ENCODE measurements at places on chromosomes 7 and 10.

DNA sequence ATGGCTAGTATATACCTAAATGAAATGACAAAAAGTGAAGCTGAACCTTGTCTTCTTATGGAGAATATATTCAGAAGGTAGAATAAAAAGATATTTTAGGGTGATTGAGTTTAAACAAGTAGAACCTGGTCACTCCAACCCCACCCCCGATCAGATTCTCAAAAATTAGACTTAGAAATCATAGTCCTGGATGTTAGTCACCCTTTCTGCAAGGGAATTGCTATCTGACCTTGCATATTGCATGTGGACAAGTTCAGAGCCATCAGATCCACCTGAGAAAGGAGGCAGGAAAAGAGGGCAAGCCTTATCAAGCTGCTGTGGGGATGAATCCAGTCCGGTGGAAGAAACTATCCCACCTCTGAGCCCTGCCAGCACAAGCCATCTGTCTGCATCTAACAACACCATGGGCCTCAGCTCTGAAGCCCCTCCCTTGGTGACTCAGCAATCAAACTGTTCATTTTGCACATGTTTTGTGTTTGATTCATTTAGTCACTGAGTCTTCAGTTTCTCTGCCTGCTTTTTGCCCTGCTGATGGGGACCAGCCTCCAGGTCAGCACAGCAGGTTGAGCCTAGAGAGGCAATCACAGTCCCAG is 727.3 kb downstream of the AUTS2 start:
- DNase-seq: no peak

GRCh38 chr7:35760143-35760745 is 40.6 kb upstream of the SEPTIN7 start:
- DNase-seq: no peak

- DNase-seq: no peak
These were observed 117.4 kb upstream of the PFKP start for GRCh38 chr10:2949948-2950354.

DNA sequence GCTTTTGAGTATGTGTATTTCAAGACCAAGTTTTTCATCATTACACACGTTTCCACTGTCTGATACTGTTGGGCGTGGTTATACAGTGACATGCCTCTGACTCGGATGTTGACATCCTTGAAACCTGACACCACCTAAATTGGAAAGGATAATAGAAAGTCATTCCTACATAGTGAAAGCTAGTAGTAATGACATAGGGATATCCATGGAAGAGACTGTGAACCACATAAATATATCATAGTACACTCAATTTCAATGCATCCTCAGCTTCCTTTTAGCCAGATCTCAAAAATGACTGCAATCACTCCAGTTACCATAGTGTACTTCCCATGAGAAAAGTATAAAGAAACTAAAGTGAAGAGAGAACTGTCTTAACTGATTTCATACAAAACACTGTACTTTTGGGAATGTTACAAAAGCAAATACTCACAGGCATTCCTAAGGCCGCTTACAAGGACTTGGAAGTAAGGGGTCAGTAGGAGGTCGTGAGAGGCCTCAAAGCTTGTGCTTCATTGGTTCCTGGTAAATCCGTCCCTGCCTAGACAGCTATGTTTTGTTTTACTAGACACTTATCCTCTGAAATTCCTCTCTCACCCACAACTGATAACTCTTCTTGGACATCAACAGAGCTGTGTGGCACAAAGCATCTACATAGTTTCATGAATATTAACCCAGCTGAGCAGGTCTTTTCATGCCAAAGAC is 71.8 kb upstream of the VWDE start:
- DNase-seq: no peak

DNA sequence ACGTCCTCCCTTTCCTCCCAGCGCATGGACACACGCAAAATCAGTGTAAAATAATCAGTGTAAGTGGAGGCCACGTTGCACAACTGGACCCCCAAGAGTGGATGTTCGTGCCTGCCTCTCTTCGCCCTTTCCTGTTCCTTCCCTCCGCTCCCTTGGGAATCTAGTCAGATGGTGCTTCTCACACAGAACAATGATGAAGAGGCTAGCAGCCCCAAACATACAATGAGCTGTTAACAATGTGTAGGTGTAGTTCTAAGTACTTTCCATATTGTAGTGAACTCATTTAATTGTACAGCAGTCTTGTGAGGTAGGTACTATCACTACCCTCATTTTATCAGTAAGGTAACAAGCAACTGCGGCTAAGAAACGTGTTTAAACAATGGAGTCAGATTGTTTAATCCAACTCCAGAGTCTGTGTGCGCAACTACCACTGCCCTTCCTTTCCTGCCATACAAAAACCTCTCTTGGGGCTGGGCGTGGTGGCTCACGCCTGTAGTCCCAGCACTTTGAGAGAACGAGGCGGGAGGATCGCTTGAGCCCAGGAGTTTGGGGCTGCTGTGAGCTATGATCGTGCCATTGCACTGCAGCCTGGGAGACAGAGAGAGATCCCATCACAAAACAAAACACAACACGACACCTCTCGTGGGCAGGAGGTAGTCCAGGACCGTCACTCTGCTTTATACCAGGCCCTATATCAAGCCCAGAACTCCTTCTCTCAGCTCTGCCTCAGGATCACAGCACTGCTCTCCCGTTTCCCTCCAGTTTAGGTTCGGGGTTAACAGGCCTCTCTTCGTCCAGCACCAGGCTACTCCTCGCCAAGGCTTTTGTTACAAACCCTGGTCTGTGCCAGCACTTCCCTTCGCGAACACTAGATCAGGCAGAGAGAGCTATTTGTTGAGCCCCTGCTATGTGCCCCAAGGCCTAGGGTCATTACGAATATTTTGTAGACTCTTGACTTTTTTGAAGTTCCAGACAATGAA is 1.1 kb downstream of the FKBP9 start:
- peak; percentile 57 for DNase-seq

GRCh38 chr7:106050746-106051117 is 61.4 kb downstream of the SYPL1 start:
- DNase-seq: no peak

DNA sequence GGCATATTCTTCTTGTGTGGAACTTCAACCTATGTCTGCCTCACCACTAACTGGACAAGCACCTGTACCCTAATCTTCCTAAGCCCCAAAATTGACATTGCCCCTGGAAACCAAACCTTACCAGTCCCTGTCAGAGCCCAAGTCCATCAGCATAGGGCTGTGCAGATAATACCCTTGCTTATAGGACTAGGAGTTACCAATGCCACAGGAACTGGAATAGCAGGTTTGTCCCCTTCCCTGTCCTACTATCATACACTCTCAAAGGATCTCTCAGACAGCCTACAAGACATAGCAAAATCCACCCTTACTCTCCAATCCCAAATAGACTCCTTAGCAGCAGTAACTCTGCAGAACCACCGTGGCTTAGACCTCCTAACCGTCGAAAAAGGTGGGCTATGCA is 19.8 kb downstream of the ZNF107 start:
- no peak for DNase-seq

DNA sequence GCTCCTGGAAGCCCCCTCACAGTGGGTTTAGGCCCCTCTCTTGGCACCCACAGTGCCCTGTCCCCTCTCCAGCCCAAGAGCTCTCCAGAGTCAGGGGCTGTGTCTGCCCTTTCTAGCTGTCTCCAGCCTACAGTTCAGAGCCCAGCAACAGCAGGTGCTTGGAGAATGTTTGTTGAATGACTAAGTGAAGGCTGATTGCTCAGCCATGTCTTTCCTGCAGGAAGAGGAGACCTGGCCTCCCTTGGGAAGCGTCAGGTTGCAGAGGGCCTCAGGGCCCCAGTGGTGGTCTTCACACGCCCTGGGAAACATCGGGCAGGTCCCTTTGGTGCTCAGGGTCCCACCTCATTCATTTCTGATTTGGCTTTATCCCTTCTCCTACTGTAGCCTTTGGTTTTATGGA is 62.5 kb downstream of the GTF2IRD1 start:
- DNase-seq: no peak

- no peak for DNase-seq
These were observed 481.0 kb downstream of the TNS3 start for GRCh38 chr7:47100817-47101435.

DNA sequence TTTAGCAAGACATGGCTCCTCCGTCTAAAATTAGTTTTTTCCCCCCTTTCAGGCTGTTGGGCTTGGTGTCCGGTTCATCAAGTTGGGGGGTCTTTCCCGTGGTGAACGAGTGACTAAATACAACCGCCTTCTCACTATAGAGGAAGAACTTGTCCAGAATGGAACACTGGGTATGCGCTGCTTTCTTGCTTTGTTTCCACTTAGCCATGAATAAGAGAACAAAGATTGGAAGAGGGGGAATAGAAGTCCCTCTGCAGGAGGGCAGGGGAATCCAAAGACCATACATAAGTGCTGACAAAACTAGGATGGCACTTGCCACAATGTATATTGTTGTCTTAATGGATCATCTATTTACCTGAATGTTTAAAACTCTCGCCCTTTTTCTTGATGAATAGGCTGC is 30.5 kb downstream of the ENO4 start:
- DNase-seq: no peak

DNA sequence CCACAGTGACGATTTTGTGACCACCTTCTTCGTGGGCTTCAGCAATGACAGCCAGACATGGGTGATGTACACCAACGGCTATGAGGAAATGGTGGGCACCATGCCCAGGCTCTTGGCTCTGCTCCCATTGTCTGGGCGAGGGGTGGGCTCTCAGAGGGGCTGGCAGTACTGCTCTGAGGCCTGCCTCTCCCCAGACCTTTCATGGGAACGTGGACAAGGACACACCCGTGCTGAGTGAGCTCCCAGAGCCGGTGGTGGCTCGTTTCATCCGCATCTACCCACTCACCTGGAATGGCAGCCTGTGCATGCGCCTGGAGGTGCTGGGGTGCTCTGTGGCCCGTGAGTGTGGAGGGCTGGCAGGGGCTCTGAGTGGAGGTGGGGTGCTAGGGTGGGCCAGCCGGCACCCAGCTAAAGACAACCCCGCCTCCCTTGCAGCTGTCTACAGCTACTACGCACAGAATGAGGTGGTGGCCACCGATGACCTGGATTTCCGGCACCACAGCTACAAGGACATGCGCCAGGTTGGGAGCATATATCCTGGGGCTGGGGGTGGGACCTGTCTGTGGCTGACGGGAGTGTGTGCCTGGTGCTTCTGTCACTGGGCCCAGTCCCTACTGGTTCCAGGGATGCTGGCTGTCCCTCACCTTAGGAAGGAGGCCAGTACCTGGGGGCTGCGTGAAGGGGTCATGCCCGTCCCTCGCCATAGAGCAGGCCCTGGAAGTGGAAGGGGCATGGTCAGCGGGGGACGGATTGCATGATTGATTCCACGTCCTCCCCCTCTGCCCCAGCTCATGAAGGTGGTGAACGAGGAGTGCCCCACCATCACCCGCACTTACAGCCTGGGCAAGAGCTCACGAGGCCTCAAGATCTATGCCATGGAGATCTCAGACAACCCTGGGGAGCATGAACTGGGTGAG is 6.8 kb downstream of the AEBP1 start:
- DNase-seq: peak; percentile 6

DNA sequence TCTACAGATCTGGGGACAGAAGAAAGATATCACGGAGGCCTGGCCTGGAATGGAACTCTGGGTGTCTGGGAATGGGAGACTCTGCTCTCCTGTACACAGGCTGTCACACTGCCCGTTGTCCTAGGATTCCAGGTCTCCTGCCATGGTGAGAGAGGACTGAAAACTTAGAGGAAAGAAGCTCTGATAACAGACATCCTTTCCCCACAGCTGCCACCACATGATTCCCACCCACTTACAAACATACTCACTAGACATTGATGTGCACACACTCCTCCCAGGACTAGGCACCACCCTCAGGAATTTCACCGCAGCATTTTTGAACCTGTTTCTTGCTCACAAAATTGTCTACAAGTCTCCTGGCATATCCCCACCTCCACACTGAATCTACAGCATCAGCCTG is 5.7 kb downstream of the ZNF92 start:
- DNase-seq: no peak

- DNase-seq: no peak
These were observed 11.4 kb upstream of the HKDC1 start for GRCh38 chr10:69208761-69209160.

DNA sequence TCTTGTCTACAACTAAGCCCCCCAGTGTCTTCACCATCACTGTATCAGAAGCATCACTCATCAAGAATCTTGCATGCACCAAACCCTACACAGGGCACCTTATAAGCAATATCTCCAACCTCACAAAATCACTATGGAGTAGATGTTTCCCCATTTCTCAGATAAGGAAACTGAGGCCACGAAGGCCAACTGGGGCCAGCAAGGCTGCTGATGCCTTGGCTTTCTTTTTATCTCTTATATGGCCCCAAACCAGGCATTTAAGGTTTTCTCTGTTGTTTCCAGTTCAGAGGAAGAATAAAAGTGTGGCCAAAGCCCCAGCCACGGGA is 47.3 kb upstream of the NPFFR1 start:
- no peak for DNase-seq

DNA sequence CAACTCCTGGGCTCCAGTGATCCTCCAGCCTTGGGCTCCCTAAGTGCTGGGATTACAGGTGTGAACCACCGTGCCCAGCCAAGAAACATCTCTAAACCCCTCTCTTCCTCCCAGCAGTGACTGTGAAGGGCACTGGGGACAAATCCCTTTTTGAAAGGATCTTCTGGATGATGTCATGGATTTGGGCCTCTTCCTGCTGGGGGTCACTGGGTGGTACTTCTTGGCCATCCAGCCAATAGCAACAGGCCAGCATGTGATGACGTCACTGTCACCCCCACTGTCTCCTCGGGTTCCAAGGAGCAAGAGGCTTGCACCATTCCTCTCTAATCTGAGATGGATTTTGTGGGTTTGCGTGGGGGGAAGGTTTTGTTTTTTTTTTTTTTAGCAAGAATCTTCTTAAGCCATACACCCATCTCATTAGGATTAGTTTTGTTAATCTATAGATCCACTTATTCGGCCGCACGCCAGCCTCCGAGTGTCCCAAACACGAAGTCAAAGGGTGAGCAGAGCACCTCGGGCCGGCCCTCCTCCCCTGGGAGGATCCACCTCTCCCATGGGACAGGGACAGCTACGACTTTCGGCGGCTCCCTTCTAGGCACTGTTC is 29.4 kb upstream of the TNRC18 start:
- no peak for DNase-seq

GRCh38 chr7:98203964-98204605 is 7.2 kb upstream of the BHLHA15 start:
- no peak for DNase-seq

DNA sequence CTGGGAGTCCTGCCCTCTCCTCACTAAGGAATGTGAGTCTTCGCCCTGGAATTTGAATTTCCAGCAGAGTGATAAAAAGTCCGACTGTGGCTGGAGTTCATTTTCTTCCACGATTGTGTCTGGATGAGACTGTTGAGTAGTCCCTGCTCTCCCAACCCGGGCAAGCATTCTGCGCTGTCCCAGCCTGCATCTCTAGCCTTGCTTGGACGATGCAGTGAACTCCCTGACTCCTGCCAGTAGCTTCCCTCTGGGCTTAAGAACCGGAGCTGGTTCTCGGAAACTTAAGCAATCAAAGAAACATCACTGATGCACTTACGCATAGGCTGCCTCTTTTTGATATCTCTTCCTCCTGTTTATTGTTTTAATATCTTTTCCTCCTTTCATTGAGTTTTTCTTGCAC is 116.0 kb upstream of the FZD8 start:
- DNase-seq: no peak

GRCh38 chr7:131506597-131506996 is 49.8 kb downstream of the PODXL start:
- no peak for DNase-seq
